ENCODE measurements at places on chromosomes 6 and 20.

- no peak for DNase-seq
These were observed 22.8 kb upstream of the KHDC1 start for GRCh38 chr6:73285674-73286283.

DNA sequence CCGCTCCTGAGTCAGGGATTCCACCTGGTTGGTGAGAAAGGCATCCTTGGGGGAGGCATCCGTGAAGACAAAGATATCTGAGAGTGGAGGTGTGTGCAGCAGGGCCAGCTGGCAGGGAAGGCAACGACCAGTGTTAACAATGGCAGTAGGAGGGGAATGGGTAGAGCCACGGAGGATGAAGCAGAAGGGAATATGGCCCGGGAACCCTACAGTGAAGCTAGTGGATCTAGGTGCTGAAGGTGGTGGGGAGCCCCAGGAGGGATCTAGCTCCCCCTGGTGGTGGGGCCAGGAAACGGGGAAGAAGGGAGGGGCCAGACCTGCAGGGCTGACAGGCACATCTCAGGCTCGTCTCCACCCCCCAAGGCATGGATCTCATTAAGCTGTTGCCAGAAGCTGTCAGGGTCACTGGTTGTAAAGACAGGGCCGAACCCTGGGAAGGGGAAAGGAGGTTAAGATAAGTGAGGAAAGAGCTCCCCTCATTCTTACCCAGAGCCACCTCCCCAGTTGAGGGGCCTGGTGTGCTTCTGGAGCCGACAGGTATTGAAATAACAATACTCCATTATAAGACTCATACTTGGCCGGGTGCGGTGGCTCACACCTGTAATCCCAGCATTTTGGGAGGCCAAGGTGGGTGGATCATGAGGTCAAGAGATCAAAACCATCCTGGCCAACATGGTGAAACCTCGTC is 7.3 kb downstream of the VWA7 start:
- peak; percentile 67 for DNase-seq

DNA sequence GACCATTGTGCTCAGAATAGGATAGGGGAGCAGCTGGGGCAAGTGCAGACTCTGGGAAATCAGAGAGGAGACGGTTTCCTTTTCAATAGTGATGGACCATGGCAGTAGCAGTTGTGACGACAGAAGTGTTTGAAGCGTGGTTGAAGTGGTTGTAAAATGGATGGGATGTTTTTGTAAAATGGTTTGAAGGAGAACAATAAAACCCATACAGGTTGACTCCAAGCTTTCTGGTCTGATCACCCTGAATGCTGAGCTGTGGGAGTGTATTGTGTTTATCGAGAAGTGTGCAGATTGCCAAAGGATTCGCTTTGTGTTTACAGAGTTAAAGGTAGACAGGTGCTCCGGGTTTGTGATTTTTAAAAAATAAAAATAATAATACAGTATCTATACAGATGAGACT is 255.2 kb upstream of the SULF2 start:
- no peak for DNase-seq

- DNase-seq, result no peak
These were observed 7.5 kb downstream of the TMEM151B start for GRCh38 chr6:44277763-44278162.

- no peak for DNase-seq
These were observed 162.7 kb downstream of the TBC1D7 start for GRCh38 chr6:13165502-13166172.

GRCh38 chr6:71929047-71929446 is 42.7 kb downstream of the RIMS1 start:
- no peak for DNase-seq

DNA sequence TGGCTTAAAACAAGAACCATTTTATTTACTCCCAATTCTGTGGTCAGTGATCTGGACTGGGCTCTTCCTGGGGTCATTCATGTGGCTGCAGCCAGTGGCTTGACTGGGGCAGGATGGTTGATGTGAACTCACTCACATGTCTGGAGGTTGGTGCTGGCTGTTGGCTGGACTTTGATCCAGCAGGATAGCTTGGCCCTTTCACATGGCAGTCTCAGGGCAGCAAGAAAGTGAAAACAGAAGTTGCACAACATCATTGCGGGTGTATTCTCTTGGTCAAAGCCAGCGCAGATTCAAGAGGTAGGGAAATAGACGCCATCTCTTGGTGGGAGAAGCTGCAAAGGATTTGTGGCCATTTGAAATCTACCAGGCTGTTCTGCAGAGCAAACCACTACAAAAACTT is 77.2 kb downstream of the MDGA1 start:
- no peak for DNase-seq

GRCh38 chr6:152723398-152723797 is 25.7 kb downstream of the MYCT1 start:
- DNase-seq, result no peak

DNA sequence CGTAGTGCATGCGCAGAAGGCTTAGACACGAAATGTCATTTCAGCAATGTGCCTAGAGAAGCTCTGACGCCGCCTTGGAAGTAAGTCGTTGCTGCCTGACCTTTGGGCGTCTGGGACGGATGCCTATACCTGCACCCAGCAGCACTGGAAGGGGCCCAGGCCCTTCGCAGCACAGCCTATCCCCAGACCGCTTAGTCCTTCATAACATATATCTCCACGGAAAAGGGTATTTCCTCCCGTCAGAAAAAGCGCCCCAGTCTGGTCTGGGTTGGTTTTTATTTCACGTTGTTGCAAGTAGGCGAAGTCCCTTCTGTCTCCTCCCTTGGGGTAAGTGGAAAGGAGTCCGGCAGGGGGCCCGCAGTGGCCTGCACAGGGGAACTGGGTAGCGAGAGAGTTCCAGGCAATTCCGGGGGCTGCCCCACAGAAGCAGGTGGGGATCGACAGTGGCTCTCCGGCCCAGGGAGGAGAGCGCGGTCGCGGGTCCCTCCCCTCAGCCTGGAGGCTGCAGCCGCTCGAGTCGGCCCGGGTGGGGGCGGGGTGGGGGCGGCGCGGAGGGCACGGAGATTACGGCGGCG is 559 bp upstream of the EYA4 start:
- DNase-seq, result peak; percentile 67
